ENCODE measurements at places on chromosomes 11 and 22. TPM values are rescaled to one million over a fixed set of nuclear protein-coding genes. Genes with fewer than 3 reads are reported as not detected.

Gene OR51I1
- not detected for total RNA-seq

Gene GRK3
- 0.16 TPM for total RNA-seq

Gene ASCL2
- total RNA-seq: not detected

Gene CRYBA4
- total RNA-seq: not detected

Gene TRIM29
- total RNA-seq: 0.06 TPM

Gene APLP2
- 1,316 TPM for total RNA-seq

Gene OR52A1
- total RNA-seq: not detected

Gene ANKK1
- not detected for total RNA-seq

Gene GUCY1A2
- total RNA-seq: 0.13 TPM

Gene CHST1
- total RNA-seq: 19.3 TPM

Gene SLC29A2
- total RNA-seq: 1.3 TPM

Gene YDJC
- 14.1 TPM for total RNA-seq

Gene OR4C11
- not detected for total RNA-seq

Gene TEX54
- not detected for total RNA-seq

Gene SBF2
- total RNA-seq: 20.4 TPM

Gene CRACR2B
- total RNA-seq: 12.3 TPM

Gene SPINDOC
- 17.8 TPM for total RNA-seq

Gene NLRP10
- 0.06 TPM for total RNA-seq

Gene CCDC116
- 0.13 TPM for total RNA-seq

Gene SGSM1
- 0.88 TPM for total RNA-seq

Gene FAM180B
- not detected for total RNA-seq

Gene ANGPTL5
- total RNA-seq: not detected

Gene SAA1
- not detected for total RNA-seq

Gene OR8G5
- total RNA-seq: not detected

Gene RPS6KA4
- total RNA-seq: 27.2 TPM

Gene MMP27
- not detected for total RNA-seq

Gene IGSF22
- total RNA-seq: not detected

Gene TENM4
- not detected for total RNA-seq

Data from bladder microvascular endothelial cell (primary cell).